Stimulated activated CD4-positive, alpha-beta T cell treated with anti-CD3 and anti-CD28 coated beads, Interleukin-1b, Interleukin-23, amount 100 ng/mL, for 1 hour (primary cell): ENCODE measurements at places on chromosomes 3 and 15.

- DNase-seq: no peak
These were observed 20.2 kb upstream of the UTS2B start for GRCh38 chr3:191350396-191351090.

- no peak for DNase-seq
These were observed 146.6 kb downstream of the SERPINI1 start for GRCh38 chr3:167882057-167882667.

GRCh38 chr3:25472731-25473130 is 44.7 kb downstream of the RARB start:
- no peak for DNase-seq

DNA sequence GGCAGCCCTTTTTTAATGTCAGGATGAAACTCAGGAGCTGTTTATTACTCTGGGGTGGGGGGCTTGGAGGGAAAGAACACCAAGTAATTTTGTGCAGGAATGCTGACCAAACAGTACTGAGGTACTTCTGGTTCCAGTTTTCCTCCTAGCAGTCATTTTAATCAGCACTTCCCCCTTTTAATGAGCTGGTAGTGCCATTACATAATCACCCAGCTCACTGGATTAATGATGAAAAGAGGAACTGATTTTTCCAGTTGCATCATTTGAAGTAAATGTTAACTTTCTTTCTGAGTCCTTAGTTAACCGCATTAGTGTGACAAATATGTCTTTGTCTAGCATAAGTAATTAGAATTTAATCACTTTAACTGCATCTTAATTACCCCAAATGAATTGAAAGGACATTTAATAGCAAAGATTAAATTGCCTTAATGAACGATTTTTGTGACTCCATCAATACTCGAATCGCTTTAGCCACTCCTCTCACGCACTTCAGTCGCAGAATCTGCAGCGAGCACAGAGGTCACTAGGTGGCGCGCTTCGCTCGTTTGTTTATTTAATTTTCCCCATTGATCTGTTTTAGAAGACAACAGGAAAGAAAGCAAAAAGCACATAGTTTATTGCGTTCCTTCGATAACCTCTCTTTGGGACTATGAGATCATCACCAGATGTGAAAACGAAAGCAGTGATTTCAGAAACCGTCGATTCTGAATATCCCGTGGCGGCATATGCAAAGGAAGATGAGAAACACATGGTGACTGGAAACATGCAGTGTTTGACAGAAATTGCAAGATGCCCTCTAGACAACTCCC is 9.8 kb downstream of the ONECUT1 start:
- DNase-seq: peak; percentile 12

DNA sequence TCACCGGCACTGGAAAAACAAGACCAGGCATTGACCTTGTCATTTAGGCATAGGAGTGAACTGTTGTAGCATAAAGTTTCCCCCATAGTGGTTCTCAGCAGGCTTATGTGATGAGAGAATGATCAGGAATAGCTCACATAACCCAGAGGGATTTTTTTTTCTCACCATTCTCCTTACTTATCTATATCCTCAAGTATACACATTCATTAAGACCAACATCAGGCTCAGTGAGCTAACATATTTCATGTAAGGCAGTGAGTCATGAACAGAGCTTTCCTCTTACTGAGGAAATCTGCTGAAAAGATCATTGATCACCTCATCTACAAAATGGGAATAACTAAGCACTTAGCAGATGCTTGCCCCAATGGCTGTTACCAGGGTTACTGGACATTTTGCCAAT is 396.6 kb upstream of the TMCO5A start:
- DNase-seq: no peak

GRCh38 chr3:30776186-30776815 is 118.2 kb downstream of the GADL1 start:
- no peak for DNase-seq

GRCh38 chr3:66907136-66907535 is 91.0 kb upstream of the KBTBD8 start:
- no peak for DNase-seq
